ENCODE measurements at places on chromosomes 1 and 21.

GRCh38 chr1:3548895-3549294 is 62.4 kb downstream of the MEGF6 start:
- no peak for DNase-seq

- DNase-seq: no peak
Observed at GRCh38 chr1:150563340-150564038, 14.3 kb downstream of the ADAMTSL4 start.

DNA sequence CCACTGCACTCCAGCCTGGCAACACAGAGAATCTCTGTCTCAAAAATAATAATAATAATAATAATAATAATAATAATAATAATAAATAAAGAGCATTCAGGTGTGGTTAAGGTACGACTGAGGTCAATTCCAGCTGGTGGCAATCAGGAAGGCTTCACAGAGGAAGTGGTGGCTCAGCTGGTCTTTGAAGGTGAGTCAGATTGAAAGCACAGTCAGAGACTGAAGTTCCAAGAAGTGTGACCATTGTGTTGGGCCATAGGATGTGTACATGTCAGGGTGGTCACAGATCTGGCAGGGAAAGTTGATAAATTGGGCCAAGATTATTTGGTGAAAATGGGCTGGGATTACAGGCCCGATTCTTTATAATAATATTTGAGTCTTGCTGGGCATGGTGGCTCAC is 31.0 kb upstream of the MED18 start:
- DNase-seq: no peak

GRCh38 chr1:21292984-21293536 is 2.8 kb upstream of the ECE1 start:
- peak; percentile 43 for DNase-seq

DNA sequence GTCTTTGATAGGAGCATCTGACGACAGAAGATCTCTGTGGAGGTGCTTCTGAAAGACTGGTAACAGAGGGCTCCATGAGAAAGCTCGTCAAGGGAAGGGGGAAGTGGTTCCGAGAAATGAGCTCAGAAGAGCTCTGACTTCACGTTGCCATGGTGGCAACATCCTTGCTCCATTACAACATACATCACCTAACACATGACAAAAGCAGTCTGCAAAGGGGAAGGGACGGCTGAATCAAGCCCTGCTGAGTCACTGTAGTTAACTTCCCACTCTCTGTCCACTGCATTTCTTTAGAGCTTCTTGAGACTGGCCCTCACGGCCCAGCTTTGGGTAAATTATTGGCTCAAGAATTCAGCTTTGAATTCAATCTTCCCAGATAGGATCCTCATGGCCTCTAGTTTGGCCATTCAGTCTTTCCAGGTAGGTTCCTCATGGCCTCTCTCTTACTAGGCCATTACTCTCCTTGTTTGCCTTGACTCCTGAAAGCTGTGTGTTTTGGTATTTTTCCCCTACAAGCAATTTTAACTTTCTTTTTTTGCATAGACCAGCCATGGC is 88.0 kb upstream of the ZNF648 start:
- no peak for DNase-seq

- DNase-seq: no peak
Observed at GRCh38 chr1:201637282-201638079, 98.6 kb downstream of the NAV1 start.
